ENCODE measurements at places on chromosomes 16 and 17.

DNA sequence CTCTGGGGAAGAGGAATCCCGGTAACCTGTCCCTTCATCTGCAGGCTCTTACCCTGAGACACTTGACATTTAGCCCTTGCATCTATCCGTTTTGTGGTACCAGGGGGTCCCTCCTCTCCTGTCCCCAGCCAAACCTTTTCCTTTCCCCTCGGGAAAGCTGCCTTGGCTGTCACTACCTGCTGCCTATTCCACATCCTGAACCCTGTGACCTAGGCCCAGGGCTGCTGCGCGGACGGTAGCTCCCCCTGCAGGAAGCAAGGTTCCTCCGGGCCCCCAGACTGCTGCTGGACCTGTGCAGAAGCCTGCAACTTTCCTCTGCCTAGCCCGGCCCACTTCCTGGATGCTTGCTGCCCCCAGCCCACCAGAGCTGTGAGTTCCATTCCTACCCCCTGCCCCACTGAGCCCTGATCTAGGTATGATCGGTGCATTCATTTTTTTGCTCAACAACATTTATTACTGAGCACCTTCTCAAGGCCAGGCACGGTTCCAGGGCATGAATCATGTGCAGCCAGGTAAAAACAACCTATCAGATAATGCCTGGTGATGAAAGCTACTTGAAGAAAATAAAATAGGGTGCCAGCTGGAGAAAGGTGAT, 10.5 kb upstream of the ALDOA start:
- peak; percentile 47 for DNase-seq
- H3K27ac ChIP-seq: no peak overlapping the region
- peaks cover 5% of the 10 kb centered on the region for H3K4me1 ChIP-seq

- peak overlapping the region; percentile 80 for H3K27ac ChIP-seq
- peaks cover 29% of the 10 kb centered on the region for H3K4me1 ChIP-seq
- no peaks in the 10 kb centered on the region for H3K36me3 ChIP-seq
- no peaks in the 10 kb centered on the region for H3K27me3 ChIP-seq
Observed at GRCh38 chr17:38750312-38751121, 2.0 kb upstream of the PSMB3 start.

GRCh38 chr16:11685844-11686618, 17.8 kb downstream of the SNN start:
- no peak overlapping the region for H3K4me3 ChIP-seq
- no peaks in the 10 kb centered on the region for H3K4me1 ChIP-seq
- no peaks in the 10 kb centered on the region for H3K27me3 ChIP-seq
- H3K27ac ChIP-seq: no peak overlapping the region
- peaks cover 2% of the 10 kb centered on the region for H3K36me3 ChIP-seq

DNA sequence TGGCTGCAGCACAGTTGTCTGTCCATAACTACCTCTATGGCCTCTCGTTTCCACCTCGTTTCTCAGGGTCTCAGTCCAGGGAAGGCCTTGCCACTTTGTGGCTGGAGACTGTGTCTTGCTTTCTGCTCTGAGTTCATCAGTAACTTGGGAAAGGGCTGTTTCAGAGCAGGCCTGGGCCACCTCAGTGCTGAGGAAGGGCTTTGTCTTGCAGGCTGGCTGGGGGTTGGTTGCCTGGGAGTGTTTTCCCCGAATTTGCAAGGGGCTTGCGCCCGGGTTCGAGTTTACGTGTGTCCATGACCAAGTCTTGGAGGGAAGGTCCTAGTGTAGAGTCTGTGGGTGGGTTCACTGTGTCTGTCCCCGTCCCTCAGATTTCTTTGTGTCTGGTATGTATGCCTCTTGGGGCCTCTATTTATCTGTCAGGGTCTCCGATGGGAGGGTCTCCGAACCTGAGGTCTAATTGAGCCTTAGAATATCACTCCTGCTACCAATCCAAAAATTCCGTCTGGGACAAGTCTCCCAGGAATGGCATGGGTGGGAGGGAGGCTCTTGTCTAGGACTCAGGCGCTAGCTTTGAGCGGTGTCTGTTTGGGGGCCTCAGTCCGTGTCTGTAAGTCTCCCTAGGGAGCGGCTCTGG, 594 bp upstream of the TGFB1I1 start:
- no peaks in the 10 kb centered on the region for H3K36me3 ChIP-seq
- H3K4me3 ChIP-seq: peak overlapping the region; percentile 47
- no peak overlapping the region for H3K27ac ChIP-seq
- no peaks in the 10 kb centered on the region for H3K27me3 ChIP-seq
- DNase-seq: no peak

- H3K4me3 ChIP-seq: no peak overlapping the region
- no peaks in the 10 kb centered on the region for H3K4me1 ChIP-seq
- H3K27ac ChIP-seq: no peak overlapping the region
Observed at GRCh38 chr16:8727131-8727806, 52.9 kb downstream of the ABAT start.

- no peaks in the 10 kb centered on the region for H3K36me3 ChIP-seq
- peak overlapping the region; percentile 50 for H3K27ac ChIP-seq
- DNase-seq: peak; percentile 69
Observed at GRCh38 chr16:71883168-71883848, 674 bp downstream of the ZNF821 start.

- no peaks in the 10 kb centered on the region for H3K27me3 ChIP-seq
- H3K27ac ChIP-seq: no peak overlapping the region
- H3K4me1 ChIP-seq: no peaks in the 10 kb centered on the region
- no peak for DNase-seq
Observed at GRCh38 chr16:24396350-24397271, 140.5 kb downstream of the CACNG3 start.

- H3K4me1 ChIP-seq: no peaks in the 10 kb centered on the region
- H3K4me3 ChIP-seq: no peak overlapping the region
- H3K27me3 ChIP-seq: no peaks in the 10 kb centered on the region
- no peak overlapping the region for H3K27ac ChIP-seq
- no peak for DNase-seq
Observed at GRCh38 chr16:26530584-26531289, 536.0 kb upstream of the C16orf82 start.

DNA sequence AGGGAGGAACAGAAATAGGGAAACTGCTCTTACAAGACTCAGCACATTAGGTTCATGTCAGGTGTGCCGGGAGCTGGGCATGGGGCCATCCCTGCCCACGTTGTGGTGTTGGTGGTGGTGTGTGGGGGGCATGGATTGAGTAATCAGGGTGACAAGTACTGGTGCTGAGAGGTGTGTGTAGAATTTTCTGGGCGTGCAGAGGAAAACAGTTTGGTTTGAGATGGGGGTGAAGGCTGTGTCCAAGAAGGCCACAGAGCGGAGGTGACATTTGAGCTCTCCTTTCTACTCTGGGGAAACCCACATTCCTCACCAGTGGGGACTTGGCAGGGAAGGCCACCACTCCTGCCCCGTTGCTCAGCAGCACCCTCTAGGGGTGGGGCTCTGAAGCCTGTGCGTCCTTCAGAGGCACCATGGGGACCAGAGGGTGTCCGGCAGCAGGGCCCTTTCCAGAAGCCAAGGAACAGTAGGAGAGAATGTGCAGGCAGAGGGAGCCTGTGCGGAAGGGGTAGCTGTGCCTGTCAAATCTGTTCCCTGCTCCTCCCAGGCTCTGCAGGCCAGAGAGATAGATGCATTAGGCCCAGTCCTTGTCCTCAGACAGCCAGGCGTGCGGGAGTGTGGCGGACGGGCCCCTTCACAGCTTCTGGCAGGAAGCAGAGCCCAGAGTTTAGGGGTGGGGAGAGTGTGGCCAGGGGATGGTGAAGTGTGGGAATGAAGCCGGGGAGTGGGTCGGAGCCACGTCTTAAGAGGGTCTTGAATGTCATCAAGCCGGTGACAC, 48.7 kb upstream of the GSE1 start:
- peak overlapping the region; percentile 27 for H3K27ac ChIP-seq
- H3K27me3 ChIP-seq: no peaks in the 10 kb centered on the region
- DNase-seq: peak; percentile 59
- no peaks in the 10 kb centered on the region for H3K36me3 ChIP-seq
